Left cardiac atrium (tissue), 4 donors: ENCODE measurements at places on chromosomes 7 and 10. TPM values are rescaled to one million over a fixed set of nuclear protein-coding genes. Genes with fewer than 3 reads are reported as not detected.

Gene ADIRF
- total RNA-seq, result 269 TPM

Gene ADO
- 20.9 TPM for total RNA-seq

Gene DYDC1
- not detected for total RNA-seq

Gene FAM13C
- 11.9 TPM for total RNA-seq

Gene TEX36
- not detected for total RNA-seq

Gene PLEKHA1
- 37.8 TPM for total RNA-seq

Gene CCDC172
- not detected for total RNA-seq

Gene FOXL3
- total RNA-seq, result not detected

Gene NAMPT
- 319 TPM for total RNA-seq

Gene KNDC1
- 0.34 TPM for total RNA-seq
